ENCODE measurements at places on chromosomes 2 and 18.

- DNase-seq: no peak
Observed at GRCh38 chr2:197130318-197130717, 180.3 kb downstream of the ANKRD44 start.

- DNase-seq: no peak
Observed at GRCh38 chr2:128317181-128317898, 1.3 kb downstream of the HS6ST1 start.

DNA sequence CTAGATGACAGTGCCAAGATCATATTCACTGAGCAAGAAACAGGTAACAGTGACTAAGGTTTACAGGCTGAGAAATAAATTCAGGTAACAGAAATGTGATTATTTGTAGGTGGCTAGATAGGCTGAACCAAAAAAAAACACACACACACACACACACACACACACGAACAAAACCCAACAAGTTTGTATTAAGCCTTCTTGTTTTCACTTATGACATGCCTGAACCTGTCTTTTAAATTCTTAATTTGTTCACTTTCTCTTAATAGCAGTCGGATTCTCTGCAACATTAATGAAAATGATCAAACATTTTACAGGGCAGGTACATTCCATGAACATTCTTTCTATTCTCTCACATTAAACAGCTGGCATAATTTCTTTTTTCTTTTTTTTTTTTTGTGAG lies 18.8 kb upstream of the KIDINS220 start:
- DNase-seq: no peak

GRCh38 chr2:18959952-18960717 lies 370.8 kb upstream of the NT5C1B start:
- no peak for DNase-seq

DNA sequence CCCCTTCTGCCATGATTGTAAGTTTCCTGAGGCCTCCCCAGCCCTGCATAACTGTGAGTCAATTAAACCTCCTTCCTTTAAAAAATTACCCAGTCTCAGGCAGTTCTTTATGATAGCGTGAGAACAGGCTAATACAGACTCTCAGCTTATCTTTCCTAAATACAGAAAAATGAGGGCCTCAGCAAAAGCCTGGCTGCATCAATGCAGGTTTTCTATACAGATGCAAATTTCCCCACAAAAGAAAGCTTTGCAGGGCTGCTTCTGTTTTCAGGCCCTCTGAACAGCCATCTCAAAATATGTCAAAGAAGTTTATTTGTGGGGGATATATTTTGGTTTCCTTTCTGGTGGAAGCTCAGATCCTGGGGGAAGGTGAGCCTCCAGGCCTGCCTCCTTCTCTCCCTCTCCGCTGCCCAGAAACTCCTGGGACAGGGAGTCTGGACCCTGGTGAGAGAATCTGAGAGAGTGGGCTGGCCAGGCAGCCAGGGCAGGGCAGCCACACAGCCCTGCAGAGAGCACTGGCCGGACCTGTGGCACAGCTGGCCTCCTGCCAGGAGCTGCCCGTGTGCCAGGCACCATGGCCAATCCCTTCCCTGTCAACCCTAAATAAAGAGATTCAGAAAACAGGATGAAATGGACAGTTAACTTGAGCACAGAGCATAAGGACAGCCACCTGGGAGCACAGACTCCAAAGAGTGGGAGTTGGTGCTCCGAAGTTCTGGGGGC lies 21.6 kb upstream of the AGXT start:
- no peak for DNase-seq

- no peak for DNase-seq
Observed at GRCh38 chr18:72648079-72648478, 103.9 kb upstream of the CBLN2 start.

DNA sequence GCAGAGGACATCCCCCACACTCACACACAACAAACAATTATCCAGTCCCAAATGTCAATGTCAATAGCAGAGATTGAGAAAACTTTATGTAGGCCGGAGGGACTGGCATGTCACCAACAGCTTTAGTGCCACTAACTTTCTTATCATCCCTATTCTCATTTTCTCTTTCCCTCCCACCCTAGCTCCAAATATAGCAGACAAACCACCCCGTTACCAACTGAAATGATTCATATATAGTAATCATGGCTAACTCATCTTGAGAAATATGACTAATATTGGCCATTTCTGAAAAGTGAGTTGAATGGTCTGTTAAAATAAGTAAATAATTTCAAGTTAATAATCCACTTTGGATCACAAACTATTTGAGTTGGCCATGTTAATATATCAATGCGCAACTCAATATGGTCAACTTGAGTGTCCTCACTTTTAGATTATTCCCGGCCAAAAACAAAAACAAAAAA lies 242.1 kb upstream of the RND3 start:
- DNase-seq: no peak

- no peak for DNase-seq
Observed at GRCh38 chr2:173353556-173353955, 1.1 kb upstream of the CDCA7 start.

DNA sequence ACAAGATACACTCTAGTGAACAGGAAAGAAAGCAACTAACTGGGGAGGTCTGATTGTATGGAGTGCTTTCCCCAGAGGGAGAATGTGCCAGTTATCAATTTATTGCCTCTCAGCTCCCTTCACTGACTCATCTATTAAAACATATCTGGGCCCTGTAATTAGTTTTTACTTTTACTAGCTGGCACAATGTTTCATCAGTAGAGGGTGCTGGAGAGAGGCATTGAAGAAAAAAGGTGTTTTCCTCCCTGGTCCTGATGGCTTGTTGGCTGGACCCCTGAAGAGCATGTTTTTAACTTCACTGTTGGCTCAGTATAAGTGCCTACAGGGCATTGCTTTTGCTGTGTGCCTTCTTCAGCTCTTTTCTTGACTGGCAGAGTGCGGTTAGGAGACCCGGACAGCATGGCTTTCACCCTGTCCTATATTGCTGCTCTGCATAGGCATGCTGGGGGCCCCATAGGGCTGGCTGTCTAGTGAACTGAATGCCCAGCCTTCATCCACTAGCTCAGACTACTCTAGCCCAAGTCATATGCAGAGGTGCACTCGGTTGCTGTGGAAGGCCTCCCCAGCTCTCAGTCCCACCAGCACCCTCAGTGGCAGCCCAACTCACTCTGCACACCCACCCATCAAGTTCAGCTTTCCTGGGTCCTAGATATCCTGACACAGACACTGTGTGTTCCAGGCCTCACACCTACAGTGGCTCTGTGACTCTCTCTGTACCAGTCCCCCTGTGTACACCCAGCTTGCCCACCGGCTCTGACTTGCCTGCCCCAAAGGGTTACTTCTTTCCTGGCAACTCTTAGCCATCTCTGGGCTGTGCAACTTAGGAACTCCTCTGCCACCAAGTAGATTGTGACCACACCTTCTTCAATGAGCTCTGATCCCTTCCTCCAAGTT lies 62.3 kb upstream of the ACYP2 start:
- DNase-seq: no peak

DNA sequence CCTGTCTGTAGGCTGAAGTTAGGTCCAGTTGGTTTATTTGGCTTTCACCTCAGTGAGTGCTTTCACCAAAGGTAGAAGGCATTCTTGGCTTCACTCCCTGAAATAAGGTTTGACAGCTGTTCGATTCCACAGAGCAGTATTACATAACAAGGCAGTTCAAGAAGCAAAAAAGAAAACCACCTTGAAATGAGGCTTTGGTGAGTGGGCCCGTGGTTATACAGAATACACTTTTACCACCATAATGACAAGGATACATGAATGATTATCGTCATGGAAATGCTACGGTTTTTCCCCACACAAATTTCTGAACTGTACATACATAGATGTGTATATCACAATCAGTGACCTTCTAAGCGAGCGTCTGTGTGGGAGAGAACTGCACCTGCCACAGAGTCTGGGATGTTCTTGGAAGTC lies 80.0 kb upstream of the CHRNA1 start:
- DNase-seq: no peak

DNA sequence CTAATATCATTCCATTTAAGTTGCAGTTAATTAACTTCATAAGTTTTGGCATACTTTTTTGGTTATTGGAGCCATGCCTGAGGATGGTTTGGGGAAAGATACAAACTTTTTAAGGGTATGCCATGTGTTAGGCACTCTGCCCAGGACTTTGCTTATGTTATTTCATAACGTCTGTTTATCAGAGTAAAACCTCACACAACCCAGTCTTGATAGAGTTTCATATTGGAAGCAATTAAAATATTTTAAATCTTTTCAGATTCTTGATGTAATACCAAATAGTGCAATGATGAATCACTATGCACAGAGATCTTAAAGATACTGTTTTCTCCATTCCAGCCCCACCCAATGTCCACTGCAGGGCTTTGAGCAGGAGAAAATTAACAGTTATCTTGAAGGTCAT lies 529.1 kb upstream of the HNMT start:
- no peak for DNase-seq

GRCh38 chr2:62152000-62152399 lies 43.9 kb upstream of the B3GNT2 start:
- peak; percentile 44 for DNase-seq

DNA sequence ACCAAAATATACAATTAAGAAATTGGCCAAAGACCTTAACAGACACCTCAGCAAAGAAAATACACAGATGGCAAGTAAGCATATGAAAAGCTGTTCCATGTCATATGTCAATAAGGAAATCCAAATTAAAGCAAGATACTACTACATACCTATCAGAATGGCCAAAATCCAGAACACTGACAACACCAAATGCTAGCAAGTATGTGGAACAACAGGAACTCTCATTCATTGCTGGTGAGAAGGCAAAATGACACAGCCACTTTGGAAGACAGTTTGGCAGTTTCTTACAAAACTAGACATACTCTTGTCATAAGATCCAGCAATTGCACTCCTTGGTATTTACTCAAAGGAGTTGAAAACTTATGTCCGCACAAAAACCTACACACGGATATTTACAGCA lies 20.3 kb upstream of the DNAJC10 start:
- no peak for DNase-seq

GRCh38 chr2:69567157-69567908 lies 76.2 kb downstream of the AAK1 start:
- no peak for DNase-seq

GRCh38 chr18:62876828-62877227 lies 161.5 kb downstream of the PHLPP1 start:
- DNase-seq: no peak

GRCh38 chr2:183125659-183126341 lies 1.6 kb downstream of the NUP35 start:
- DNase-seq: no peak

DNA sequence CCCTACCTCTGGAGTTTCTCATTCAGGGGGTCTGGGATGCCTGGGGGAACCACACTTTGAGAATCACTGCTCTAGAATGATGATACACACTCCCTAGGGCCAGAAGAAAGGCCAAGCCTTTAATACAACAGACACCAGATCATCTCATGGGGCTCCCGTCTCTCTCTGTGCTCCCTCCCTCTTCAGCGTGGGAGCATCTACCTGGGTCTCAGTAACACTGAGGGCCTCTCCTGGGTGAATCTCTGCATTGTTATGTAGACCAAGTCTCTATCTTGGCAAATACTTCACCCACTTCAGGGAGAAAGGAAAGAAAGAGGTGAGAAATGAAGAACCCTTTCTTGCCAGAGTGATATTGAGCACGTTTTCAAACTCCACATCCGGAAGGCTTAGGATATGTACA lies 146.8 kb upstream of the MSH6 start:
- no peak for DNase-seq

DNA sequence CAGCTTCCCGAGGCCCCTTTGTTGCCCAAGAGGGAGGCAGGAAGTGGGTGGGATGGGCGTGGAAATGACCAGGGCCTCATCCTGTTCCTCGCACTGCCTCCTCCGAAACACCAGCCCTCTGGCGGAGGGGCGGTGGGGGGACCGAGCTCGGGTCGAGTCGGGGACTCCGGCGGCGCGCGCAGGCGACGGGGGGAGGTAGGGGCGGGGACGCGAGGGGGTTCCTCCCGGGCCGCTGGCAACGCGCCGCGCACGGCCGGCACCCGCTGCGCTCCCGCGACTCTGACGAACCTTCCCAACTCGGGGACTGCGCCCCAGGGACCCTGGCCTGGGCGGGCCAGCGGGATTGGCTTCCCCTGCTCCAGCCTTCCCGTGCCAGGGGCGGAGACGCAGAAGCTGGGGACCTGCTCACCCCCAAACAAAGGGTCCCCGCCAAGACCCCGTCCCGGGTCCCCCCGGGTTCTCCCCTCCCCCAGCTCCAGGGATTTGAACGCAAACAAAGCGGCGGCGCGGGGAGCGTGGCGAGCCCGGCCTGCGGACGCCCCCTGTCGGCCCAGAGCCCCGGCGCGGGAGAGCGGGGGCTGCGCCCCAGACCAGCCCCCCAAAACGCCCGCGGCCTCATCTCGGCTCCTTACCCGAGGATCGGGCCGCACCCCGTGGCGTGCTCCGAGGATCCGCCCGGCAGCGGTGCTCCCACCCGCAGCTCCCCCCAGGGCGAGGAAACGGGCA lies 1.2 kb downstream of the SEMA4C start:
- DNase-seq: peak; percentile 54

DNA sequence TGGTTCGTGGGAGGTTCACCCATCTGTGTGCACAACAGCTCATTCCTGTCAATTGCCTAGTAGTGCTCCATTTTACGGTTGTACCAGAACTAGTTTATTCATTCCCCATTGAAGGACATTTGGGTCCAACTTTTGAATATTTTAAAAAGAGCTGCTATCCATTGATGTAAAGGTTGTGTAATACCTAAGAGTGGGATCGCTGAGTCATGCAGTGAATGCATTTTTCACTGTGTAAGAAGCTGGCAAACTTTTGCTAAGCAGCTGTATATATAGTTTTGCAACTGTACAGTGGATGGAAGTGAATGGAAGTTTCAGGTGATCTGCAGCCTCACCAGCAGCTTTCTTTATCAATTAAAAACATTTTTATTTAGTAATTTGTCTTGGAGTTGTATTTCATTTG lies 104.5 kb downstream of the DCDC2C start:
- no peak for DNase-seq

DNA sequence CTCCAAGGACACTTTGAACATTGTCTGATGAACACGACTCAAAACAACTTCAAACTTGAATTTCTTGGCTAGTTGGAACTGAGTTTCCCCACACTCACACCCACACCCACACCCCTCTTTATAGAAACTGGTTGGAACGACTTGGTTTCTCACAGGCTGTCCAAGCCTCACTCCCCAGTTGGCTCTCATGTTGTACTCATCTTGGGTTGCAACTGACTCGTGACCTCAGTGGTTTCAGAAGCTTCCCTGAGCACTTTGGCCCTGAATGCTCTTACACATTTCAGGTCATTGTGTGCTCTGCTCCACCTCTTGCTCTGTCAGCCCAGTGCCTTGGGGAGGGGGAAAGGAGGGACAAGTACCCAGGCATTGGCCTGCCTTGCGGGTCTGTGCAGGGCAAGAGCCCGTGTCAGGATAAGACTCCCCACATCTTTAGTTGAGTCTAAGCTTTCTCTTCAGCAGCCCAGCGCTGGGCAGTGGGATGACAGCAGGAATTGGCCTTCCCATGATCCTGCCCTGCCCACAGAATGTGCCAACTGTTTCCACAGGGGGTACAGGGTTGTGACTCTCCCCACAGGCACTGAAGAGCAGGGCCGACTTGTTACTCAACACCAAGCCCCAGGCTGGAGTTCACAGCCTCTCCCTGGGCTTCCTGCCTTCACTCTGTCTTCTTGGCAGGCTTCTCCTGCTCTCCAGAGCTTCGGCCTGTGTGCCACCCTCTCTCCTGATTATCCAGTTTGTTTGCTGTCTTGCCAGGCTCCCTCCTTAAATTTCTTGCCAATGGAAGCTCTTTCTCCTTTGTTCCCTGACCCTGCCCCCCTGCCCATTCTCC lies 104.6 kb downstream of the RTN4 start:
- no peak for DNase-seq

Data from HCT116 (cell line).